Stimulated activated CD4-positive, alpha-beta T cell treated with anti-CD3 and anti-CD28 coated beads, Interleukin-1b, Interleukin-23, amount 100 ng/mL, for 1 hour (primary cell): ENCODE measurements at places on chromosomes 1 and 21.
A peak's percentile ranks its signal among the peaks of the same experiment; 100 is the strongest.

GRCh38 chr1:159829822-159830465 lies 3.3 kb downstream of the SLAMF8 start:
- no peak for DNase-seq

DNA sequence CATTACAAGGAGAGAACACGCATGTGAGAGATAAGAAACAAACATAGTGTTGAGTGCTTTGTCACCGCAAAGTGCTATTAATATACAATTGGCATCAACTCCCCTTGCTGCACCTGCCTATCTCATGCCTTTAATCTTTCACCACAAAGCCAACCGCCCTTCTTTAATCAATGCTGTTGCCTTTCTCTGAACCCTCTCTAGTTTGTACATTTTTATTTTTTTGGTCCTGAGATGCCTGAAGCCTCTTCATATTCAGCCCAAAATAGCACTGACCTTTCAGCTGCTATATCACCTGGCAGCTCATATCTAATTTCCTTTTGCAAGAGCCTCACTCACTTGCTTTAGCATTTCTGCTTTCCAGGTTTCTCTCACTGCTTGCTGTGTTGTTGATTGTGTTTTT lies 504.7 kb downstream of the NUF2 start:
- no peak for DNase-seq

GRCh38 chr1:67441183-67441582 lies 11.0 kb upstream of the SERBP1 start:
- DNase-seq: no peak

DNA sequence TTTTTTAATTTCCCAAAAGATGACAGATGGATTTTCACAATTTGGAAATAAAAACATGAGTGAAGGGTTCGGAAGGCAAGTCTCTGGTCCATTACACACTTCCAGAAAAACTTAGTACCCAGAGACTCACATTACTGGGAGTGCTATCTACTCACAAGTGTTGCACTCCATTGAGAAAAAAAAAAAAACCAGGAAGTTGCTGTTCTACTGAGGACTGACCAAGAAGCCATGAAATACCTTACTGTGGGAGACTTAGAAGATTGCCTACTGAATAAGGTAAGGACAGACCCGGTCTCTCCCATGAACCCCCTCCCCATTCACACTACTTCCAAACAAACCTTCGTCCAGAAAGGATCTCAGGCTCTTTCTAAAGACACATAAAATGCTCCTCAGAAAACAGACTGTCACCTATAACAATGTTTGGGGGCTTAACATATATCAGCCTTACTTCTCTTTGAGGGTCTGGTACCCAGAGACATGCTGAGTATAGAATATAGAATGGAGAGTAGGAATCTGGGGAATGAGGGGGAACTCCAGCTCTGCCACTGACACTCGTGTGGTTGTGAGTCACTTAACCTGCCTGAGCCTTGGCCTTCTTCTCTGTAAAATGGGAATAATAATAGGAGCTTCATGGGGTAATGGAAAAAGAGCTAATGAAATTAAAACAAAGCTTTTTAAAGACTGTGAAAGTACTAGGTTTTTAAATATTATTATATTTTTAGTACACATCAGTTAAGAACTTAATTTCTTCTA lies 1.4 kb downstream of the MAB21L3 start:
- no peak for DNase-seq

DNA sequence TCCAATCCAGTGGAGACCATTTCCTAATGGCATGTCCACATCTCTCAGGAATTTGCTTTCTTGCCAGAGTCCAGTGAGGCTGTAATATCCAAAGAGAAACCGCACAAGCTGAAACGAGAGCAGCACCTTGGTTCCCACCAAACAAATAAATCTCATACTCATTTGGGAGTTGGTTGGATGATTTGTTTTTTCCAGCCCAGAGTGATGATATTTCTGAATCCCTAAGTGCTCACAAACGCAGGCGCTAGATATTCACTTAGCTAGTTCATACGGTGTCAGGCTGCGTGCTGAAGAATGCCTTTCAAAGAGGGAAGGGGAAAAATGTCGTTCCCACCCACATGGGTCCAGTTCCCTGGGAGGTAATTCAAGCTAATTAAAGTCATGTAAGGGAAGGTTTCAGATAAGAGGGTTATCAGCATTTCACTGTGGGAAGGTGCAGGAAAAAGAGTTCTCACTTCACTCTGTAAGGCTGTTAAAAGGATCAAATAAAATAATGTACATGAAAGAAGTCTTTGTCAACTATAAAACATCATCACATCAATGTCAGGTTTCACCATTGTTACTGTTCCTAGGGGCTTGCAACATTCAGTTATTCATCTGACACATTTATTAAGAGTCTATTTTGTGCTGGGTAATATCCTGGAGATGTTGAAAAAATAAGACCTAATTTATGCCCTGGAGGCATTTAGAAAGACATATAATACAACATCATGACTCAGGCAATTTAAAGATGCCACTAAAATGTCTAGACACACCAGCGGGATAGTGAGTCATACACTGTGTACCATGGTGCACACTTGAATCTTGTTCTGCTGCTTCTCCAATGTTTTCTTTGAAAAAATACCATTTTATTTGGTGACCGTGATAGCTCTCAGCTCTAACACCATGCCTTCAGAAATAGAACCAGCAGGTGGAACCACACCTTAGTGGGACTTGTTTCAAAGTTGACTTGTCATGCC lies 19.3 kb downstream of the DPT start:
- no peak for DNase-seq

DNA sequence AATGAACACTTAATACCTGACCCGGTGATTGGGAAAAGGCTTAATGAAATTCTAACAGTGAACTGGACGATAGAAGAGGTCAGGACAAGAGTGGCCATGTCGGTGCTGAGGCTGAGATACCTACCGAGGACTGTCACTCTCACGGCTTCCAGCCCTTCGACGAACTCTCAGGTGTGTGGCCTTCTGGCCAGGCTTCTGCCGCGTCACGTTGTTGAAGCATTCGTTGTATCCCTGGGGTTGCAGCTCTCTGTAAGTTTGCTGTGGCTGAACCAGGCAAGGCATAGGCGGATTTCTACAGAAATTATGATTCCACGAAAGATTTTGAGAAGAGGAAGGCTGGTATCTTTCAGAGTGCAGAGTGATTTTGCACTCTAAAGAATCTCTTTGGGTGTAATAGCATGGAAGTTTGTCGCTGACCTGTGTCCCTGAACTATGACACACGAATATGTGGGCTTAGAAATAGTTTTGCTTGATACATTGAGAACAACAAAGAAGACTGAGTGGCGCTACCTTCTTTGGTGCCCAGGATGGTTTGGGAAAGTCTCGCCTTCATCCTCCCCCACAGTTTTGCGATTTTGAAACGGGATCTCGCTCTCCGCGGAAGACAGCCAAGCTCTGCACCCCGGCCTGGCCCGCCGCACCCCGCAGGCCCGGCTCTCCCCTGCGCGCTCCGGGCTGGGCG lies 403 bp upstream of the EPHX4 start:
- no peak for DNase-seq

DNA sequence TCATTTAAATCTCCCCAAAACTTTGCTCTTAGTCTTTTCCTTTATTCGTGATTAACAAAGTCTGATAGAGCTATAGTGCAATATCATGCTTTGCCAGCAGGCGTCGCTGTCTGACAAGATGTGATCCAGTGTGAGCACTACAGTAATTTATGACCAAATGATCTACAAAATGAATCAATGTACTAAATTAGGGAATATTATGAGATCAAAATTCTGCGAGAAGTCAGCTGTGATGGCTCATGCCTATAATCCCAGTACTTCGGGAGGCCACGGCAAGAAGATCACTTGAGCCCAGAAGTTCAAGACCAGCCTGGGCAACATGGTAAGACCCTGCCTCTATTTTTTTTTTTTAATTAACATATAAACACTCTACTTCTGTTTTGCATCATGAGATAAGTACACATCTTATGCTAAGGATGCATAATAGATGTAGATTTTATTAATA lies 3.6 kb upstream of the SPSB1 start:
- peak; percentile 86 for DNase-seq

GRCh38 chr1:16612332-16613172 lies 812 bp downstream of the NBPF1 start:
- no peak for DNase-seq

DNA sequence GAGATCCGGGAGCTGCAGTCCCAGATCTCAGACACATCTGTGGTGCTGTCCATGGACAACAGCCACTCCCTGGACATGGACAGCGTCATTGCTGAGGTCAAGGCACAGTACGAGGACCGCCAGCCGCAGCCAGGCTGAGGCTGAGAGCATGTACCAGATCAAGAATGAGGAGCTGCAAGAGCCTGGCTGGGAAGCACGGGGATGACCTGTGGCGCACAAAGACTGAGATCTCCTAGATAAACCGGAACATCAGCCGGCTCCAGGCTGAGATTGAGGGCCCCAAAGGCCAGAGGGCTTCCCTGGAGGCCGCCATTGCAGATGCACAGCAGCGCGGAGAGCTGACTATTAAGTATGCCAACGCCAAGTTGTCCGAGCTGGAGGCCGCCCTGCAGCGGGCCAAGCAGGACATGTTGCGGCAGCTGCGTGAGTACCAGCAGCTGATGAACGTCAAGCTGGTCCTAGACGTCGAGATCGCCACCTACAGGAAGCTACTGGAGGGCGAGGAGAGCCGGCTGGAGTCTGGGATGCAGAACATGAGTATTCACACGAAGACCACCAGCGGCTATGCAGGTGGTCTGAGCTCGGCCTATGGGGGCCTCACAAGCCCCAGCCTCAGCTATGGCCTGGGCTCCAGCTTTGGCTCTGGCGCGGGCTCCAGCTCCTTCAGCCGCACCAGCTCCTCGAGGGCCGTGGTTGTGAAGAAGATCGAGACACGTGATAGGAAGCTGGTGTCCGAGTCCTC lies 25.5 kb downstream of the ETV3L start:
- DNase-seq: no peak

DNA sequence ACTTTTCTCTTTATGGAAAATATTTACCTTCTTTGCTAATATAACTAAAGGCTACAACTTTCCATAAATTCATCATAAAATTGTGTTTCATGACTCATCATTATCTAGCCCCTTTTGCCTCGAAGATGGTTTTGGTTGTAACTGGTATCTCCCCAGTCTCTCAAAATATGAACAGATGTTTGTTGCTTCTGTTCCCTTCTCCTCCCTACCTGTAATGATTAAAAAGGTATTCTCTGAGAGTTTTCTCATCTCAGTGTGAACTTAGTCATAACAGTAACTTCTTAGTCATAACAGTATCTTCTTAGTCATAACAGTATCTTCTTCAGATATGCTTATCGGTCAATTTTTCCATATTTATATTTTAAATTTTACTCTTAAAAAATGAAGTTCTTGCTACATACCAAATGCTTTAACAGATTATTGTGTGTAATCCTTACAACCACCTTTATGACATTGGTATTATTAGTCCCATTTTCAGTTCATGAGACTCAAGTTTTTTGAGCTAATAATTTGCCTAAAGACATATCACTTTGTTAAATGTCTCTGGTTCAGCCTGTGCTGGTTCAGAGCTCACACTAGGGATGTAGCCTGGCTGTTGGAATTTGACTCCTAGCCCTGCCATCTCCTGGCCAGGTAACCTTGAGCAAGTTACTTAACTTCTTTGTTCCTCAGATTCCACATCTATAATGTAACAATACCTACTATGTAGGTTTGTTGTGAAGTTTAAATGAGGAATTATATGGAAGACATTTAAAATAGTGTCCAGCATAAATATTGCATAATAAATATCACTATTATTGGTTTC lies 32.6 kb downstream of the ATP1B1 start:
- no peak for DNase-seq

DNA sequence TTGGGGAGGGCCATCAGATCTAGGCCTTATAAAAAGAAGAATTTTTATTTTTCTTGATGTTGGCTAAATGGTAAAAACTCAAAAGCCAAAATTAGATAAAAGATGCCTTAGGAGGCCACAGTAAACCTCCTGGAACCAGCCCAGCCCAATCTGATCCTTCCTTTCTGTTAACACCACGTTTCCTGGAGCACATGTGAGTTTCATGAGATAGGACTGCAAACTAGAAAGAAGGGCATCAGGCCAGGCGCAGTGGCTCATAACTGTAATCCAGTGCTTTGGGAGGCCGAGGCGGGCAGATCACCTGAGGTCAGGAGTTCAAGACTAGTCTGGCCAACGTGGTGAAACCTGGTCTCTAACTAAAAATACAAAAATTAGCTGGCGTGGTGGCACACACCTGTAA lies 6.7 kb downstream of the HSF2BP start:
- no peak for DNase-seq

DNA sequence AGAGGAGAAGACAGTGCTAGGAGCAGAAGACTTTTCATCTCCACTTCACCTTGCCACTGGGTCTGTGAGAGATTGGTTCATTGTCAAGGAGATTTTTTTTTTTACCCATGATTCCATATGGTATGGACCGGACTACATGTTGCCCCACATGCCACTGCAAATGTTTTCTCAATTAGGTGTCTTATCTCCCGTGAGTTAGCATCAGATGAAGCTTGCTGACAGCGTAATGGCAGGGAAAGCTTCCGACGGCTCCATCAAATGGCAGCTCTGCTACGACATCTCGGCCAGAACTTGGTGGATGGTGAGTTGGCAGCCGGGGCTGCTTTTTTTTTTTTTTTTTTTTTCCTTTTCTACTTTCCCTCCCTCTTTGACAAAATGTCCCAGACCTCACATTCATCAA lies 217.2 kb upstream of the NFIA start:
- no peak for DNase-seq

GRCh38 chr1:47805921-47806361 lies 191.2 kb downstream of the TRABD2B start:
- no peak for DNase-seq

GRCh38 chr1:10674222-10674621 lies 122.2 kb downstream of the CASZ1 start:
- DNase-seq: no peak

- DNase-seq: no peak
These were observed 20.5 kb upstream of the CD2 start for GRCh38 chr1:116733476-116734365.

- no peak for DNase-seq
These were observed 14.2 kb downstream of the FCGR2B start for GRCh38 chr1:161676958-161677689.

DNA sequence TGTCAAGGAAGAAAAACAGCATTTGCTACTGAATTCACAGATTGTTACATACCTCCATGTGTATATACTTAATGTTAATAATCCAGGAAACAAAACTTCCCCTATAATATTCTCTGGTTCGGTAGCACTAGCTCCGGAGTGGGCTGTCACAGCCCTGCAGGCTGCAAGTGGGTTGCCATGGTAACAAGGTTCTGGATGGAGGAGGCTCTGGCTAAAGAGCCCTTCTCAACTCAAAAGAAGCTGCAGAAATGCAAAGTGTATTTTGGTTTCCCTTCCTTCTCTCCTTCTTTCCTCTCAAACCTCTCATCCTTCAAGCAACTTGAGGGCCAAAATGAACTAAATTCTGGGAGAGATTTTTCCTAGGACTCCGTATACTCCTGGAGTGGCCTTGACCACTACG lies 45.2 kb downstream of the ASTN1 start:
- DNase-seq: no peak

- DNase-seq: no peak
These were observed 114.2 kb downstream of the ADGRL4 start for GRCh38 chr1:78892260-78892840.
